Suppressor macrophage treated with lipopolysaccharide for 1 hour (primary cell): ENCODE measurements at places on chromosomes 1 and 21.
A peak's percentile ranks its signal among the peaks of the same experiment; 100 is the strongest.

GRCh38 chr1:69497441-69498221, 70.1 kb upstream of the LRRC7 start:
- no peak for DNase-seq

GRCh38 chr1:184648160-184648855, 106.3 kb downstream of the EDEM3 start:
- no peak for DNase-seq

- DNase-seq: no peak
Observed at GRCh38 chr1:47219590-47220220, 12.3 kb downstream of the TAL1 start.

DNA sequence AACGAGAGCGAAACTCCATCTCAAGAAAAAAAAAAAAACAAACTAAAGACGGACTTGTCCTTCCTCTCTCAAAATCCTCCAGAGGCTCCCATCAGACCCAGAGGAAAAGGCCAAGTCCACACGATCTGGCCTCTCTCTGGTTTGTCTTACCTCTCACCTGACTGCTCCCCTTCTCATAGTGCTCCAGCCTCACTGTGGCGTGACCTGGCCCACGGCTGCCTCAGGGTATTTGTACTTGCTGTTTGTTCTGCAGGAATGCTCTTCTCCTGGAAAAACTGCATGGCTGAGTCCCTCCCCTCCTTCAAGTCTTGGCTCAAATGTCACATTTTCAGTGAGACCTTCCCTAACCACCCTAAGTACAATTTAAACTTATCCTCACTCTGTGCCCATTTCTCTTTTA, 8.0 kb upstream of the BRWD1 start:
- DNase-seq: no peak

DNA sequence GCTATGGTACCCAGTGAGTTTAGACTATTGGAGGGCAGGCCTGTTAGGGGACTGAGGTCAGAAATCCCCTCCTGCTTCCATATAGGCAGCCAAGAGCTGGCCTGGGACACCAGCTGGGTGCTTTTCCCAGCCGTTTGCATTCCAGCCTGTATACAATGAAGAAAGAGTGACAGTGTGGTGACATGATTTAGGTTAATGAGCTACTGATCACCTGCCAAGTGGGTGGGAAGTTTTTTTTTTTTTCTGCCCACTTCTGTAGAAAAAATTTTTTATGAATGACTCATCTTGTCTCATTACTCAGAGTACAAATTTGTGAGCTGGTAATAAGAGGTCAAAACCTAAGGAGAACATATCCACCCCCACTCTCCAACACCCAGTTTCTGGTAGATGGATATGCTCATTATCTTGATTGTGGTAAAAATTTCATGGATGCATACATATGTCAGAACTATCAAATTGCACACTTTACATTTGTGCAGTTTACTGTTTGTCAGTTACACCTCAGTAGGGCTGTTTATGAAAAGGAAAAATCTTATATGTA, 16.4 kb upstream of the CGN start:
- peak; percentile 74 for DNase-seq

DNA sequence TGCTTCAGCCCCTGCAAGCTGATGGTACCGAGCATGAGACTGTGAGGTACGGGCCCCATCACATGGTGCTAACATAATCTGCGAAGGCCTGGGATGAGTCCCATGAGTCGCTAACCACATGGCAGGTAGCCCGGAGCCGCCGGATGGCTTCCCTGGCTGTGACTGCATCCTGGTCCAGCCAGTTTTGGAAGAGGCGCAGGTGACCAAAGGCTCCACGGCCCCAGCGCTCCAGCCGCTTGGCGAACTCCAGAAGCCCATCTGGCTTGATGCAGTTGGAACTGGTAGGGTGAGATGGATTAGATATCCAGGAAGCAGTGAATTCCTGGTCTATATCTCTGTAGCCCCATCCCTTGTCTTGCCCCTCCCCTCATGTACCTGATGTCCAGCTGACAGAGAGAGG, 24.6 kb downstream of the LRRC41 start:
- DNase-seq: no peak

GRCh38 chr1:33682371-33682770, 181.5 kb upstream of the HMGB4 start:
- no peak for DNase-seq

DNA sequence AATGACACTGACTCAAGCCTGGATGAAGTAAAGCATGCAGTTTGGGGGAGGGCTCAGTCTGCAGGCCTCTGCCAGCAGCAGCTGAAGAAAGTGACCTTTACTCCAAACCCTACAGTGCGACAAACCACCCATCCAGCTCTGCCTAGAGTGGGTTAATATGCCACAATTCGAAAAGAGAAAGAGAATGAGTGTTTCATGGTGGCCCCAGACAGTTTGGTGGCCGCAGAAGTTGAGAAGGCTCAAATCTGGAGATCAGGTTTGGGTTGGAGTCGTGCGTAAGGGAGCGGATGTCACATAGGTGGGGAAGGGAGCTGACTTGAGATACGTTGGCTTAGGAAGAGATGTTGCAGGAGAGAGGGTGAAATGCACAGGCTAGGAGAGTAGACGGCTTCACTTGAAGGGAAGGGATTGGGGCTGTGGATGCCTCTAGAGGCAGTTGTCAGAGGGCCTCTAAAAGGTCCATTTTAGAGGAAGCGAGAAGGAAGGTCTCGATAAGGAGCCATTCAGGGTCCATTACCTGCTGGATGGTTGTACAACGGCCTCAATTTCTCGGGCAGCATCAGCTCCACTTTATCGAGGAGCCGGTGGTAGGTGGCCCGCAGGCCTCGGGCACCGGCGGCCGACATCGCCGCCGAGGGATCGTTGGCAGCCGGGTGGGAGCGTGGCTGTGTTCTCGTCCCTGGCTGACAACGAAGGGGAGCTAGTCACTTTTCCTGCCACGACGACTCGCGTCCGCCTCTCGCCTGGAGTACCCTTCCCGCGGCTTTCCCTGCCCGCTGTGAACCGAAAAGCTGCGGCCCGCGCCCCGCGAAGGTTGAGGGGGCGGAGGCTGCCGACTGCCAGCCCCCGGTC, 1.0 kb upstream of the DCAF6 start:
- peak; percentile 49 for DNase-seq

DNA sequence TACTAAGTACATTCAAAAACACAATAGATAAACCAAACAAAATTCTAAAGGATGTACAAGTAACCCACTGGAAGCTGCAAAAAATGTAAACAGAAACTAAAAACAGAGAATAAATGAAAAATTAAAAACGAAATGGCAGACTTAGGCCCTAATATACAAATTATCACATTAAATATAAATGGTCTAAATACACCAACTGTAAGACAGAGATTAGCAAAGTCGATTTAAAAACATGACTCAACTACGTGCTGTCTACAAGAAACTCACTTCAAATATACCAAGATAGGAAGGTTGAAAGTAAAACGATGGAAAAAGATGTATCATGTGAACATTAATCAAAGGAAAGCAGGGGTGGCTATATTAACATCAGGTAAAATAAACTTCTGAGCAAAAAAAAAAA, 23.1 kb downstream of the SLC19A1 start:
- DNase-seq: no peak

- DNase-seq: no peak
Observed at GRCh38 chr1:31579374-31579773, 3.1 kb downstream of the TINAGL1 start.

- no peak for DNase-seq
Observed at GRCh38 chr1:241605146-241605805, 34.9 kb downstream of the CHML start.

- no peak for DNase-seq
Observed at GRCh38 chr1:26544126-26544525, 14.6 kb downstream of the RPS6KA1 start.

DNA sequence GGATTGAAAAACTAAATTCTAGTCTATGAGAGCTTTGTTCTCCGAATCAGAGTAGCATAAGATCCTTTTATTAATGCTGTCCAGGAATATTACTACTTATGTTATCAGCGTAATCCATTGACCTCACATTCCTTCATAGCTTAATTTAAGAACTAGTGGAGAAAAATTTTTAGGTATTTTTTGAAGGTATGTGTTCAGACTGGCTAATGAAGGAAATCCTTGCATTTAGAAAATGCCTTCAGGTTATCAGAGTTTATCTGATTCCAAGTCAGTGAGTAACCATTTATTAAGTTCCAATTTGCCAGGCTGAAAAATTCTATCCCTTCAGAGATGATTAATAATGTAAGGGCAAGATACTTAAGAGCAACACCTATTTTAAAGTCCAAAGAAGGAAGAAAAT, 338.2 kb upstream of the B3GALT2 start:
- no peak for DNase-seq

GRCh38 chr21:28402616-28402989, 590.1 kb downstream of the LTN1 start:
- no peak for DNase-seq

DNA sequence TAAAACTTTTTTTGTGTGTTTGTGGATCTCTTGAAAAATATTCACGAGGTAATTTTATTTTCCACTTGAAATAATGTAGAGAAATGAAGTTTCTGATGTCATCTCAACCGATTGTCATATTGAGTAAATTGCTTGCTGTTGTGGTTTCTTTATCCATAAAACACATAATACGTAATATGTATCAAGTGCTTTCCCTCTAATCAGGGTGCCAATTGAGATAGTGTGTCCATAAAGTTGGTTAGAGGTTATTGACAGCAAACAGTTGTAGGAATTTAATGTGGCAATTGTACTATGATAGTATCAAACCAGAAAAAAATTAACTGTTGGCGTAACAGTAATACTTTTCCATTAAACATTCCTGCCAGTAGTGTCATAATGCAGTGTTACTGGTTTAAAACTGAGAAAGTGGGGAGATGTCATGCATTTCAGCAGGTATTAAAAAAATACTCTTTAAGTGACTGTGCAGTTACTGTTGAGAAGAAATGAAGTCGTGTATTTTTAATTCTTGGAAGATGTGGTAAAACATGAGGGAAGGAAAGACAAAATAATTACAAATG, 38.3 kb downstream of the USP25 start:
- no peak for DNase-seq

- peak; percentile 76 for DNase-seq
Observed at GRCh38 chr21:38306433-38307141, 49.8 kb downstream of the KCNJ15 start.

GRCh38 chr1:228463559-228464455, 23.4 kb upstream of the RNF187 start:
- DNase-seq: peak; percentile 52

DNA sequence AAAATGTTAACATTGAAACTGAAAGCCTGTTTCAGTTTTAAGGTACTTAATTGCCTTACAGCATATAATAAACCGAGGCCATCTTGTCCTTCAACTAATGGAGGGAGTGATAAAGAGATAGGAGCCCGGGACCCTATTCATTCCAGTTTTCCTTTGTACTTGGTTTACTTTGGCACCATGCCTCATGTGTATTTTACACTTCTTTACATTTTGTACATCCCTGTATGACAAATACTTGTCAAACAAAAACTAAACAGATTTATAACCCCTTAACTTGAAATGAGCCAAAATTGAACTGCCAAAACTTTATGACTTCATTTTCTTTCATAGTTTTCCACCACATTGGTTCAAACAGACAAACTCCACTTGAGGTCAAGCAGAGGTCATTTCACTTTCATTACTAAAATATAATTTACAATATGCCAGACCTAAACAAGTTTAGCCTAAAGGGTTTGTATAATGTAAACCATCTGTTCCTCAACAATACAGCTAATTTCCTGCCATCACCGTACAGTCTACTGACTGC, 30.9 kb upstream of the UBE2U start:
- no peak for DNase-seq

- no peak for DNase-seq
Observed at GRCh38 chr1:20792196-20792595, 5.1 kb upstream of the HP1BP3 start.

DNA sequence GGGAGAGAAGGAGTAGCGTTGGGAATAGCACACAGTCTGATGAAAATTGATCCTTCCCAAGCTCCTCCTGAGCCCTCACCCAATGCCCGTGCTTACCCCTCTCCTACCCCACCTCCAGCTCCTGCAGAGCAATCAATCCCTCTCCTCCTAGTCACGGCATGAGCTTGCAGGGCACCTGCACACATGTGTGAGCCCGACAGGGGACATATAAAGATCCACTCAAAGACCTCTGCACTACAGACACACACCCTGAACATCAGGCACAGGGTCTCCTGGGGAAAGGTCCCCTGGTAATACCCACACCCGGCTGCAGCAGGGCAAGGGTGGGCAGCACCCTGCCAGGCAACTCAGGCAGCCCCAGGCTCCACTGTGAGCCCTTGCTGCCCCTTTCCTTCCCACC, 426 bp downstream of the VSIG8 start:
- DNase-seq: no peak

DNA sequence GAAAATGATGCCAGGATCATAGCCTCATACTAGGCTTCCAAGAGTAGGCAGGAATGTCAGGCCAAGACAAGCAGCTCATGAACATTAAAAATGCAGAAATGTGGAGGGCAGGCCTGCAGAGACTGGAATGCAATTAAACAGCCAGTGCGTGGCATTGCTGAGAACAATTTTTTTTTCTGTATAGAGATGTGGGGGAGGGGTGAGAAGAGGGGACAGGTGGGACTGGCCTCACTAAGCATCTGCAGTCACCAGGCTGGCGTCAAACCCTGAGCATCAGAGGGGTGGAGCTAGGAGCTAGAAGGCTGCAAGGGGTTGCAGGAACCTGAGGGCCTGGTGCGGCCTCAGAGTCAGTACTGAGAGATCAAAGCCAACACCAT, 114.1 kb downstream of the TNR start:
- DNase-seq: no peak

DNA sequence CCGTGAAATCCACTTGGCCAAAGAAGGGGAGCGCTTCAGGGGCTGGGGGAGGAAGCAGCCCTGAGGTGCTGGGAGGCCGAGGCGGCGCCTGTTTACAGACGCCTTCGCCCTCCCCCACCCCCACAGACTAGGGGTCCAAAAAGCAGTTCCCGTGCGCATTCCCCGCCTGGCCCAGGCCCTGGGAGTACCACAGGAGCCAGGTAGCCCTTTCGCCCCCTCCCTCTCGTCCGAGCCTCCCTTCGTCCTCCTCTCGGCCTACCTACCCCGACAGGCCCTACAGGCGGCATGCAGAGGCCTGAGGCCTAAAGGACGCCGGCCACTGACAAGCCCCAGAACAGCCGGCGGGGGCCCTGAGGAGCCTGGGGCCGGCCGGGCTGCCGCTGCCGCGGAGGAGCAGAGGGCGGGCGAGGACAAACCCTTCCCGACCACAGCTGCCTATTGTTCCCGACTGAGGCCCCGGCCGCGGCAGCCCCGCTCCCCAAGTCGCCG, 522 bp downstream of the RC3H1 start:
- peak; percentile 74 for DNase-seq

- no peak for DNase-seq
Observed at GRCh38 chr1:68904477-68904876, 407.6 kb upstream of the DEPDC1 start.

DNA sequence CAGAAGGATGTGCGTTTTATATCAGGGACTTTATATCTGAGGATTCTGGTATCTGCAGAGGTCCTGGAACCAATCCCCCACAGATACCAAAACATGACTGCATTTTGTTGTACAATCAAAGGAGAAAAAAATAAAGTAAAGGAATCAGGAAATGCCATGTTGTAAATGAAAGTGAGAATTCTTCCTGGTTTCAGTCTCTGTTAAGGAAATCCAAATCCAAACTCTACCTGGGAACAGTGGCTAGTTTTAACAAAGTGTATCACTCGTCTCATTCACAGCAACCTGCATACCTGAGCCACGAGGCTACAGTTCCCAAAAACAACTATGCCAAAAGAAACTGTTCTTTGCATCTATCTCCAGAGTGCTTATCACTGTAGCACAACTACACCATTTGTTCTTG, 77.3 kb upstream of the ATF3 start:
- DNase-seq: no peak
